ENCODE measurements at places on chromosomes 5 and 9. TPM values are rescaled to one million over a fixed set of nuclear protein-coding genes. Genes with fewer than 3 reads are reported as not detected.

The DHX29 gene
- total RNA-seq: 30.4 TPM

The CYLC2 gene
- total RNA-seq: not detected

The NTRK2 gene
- 76.5 TPM for total RNA-seq

The PROB1 gene
- 0.22 TPM for total RNA-seq

The SLC6A7 gene
- total RNA-seq: not detected

The SIMC1 gene
- total RNA-seq: 9.8 TPM

The TXNDC8 gene
- not detected for total RNA-seq

The TLR4 gene
- total RNA-seq: 106 TPM
